ENCODE measurements at places on chromosomes 7 and 10.

DNA sequence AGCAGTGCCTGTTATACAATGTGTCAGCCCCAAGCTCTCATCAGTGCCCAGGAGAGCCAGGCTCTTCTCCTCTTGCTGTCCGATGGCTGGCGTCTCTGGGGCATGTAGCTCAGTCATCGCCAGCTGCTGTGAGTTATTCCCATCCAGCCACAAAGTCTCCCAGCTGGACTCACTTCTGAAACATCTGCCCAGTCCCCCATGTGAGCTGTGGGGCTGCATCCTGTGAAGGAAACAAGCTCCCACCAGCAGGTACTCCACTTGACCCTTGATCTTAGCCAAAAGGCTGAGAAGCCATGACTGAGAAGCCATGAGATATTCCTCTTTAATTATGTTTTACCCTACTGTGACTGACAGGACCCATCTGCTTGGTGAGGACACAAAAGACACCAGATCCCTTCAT is 212.7 kb upstream of the IGFBP3 start:
- DNase-seq: no peak

GRCh38 chr7:17181482-17181881 is 117.0 kb upstream of the AHR start:
- no peak for DNase-seq

GRCh38 chr10:78541481-78542140 is 507.9 kb downstream of the RPS24 start:
- no peak for DNase-seq

GRCh38 chr10:125936331-125936730 is 40.0 kb downstream of the FANK1 start:
- DNase-seq: no peak

- no peak for DNase-seq
Measured at GRCh38 chr10:33165911-33166310, 168.6 kb downstream of the NRP1 start.

DNA sequence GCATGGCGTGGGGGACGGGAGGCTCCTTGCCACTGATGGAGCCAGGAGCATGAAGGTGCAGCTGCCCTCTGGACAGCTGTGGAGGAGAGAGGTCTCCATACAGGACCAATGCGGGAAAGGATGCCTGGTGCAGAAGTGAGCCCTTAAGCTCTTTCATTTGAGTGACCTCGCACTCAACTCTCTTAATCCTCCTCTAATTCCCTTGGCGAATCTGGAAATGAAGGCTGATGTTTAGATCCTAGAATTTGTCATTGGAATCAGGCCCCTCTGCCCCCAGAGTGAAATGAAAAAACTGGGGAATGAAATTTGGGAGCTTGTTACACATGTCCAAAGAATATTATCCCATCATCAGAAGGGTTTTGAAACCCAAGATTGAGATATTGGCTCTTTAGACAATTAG is 639.5 kb downstream of the LRMDA start:
- DNase-seq: no peak

DNA sequence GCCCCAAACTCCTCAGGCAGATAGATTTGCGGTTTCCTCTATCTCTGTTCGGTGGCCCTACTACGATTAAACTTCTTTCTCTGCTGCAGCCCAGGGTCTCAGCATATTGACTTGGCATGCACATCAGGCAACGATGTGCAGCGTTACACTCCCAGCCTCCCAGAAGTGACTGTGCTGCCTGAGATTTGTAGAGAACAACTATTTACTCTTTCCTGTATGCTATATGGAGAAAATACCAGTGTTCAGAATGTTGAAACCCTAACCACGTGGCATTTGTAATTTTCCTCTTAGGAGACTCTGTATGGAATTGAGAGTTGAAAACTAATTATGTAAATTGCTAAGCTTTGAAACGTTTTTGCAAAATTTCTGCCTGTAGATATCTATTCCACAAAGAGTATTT is 50.9 kb downstream of the GNAI1 start:
- DNase-seq: no peak

DNA sequence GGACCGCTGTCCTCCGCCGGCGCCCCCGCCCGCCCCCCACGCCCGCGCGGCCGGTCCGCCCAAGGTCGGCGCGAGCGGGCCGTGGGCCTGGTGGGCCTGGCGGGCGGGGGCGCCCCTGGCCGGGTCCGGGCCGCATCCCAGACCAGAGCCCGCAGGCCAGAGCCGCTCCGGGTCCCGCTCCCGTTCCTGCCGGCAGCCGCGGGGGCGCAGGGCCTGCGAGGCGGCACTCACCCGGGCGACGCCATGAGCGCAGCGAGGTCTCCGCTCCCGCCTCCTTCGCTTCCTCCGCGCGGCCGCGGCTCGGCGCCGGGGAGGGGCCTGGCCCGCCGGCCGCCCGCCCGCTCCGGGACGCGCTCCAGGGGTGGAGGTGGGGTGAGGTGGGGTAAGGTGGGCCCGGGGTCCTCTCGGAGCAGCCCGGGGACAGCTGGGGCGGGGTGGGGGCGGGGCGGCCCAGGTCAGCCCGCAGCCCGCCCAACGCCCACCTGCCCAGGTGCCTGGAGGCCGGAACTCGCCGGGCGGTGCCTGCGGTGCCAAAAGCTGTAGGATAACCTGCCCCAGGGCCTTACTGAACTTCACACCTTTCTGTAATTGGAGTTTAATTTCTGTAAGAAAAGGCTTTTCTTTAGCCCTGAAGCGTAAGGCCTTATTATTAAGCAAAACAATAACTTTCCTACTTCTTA is at the start of gene URGCP:
URGCP (minus strand) TSS at position 266 of the 680 bp plus-strand sequence; CDS start at position 245, 21 bp downstream.
- peak; percentile 65 for DNase-seq

Measured in ACHN (cell line).